ENCODE measurements at places on chromosomes 2 and 18.
A peak's percentile ranks its signal among the peaks of the same experiment; 100 is the strongest.

GRCh38 chr2:18900691-18901141 lies 311.3 kb upstream of the NT5C1B start:
- no peak for DNase-seq

GRCh38 chr2:85073033-85073432 lies 60.2 kb upstream of the TCF7L1 start:
- DNase-seq, result no peak

DNA sequence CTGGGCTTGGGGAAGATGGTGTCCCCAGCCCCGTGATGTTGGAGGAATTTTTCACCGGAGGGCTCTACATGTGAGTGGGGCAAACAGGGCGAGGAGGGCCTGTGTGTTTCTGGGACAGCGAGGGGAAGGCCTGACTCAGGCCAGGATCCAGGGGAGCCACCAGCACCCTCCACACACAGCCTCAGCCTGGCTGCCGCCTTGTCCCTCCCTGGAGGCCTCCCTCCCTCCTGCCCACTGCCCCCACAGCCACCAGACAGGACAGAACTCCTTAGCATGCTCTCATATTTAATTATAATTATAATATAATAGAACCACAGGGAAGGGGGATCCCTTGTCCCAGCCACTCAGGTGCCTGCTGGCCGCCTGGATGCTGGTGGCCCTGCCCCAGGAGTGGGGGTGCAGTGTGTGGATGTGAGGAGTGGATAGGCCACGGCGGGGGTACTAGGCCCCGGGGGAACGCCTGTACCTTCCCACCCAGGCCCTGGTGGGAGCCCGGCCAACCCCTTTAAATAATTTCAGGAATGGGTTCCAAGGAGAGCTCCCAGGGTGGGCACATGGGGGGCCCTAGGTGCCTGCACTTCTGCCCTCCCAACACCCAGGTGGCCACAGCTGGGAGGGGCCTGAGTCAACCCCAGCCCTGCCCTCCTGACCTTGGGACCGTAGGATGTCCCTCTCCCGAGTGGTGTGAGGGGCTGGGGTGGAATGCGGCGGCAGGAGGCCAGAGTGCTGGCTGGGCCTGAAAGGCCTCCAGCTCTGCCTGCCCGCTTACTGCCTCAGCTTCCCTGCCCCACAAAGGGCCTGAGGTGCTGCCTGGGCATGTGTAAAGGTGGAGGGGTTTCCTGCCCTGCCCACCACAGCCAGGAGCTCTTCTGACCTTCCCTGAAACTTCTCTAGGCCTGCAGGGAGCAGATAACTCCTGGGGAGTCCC lies 8.8 kb downstream of the PDCD1 start:
- no peak for DNase-seq

- no peak for DNase-seq
These were observed 287.4 kb upstream of the HDAC4 start for GRCh38 chr2:239688122-239688681.

- DNase-seq, result no peak
These were observed 76.5 kb upstream of the STK17B start for GRCh38 chr2:196247976-196248280.

DNA sequence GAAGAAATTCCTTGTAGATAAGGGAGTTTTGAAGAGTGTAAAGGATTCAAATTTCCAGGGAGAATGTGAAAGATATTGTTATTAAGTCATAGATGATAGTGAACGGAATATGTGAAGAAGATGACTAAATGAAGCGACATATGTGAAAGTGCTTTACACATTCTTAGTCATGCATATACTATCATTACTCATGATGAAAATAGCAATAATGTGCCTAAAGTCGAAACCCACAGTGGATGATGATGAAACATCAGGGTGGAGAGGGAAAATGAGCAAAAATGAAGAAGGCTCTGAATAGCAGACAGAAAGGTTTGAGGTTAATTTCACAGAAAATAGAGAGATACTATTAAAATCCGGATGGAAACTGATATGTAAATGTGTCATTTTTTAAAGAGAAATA lies 1237.1 kb downstream of the LRP1B start:
- no peak for DNase-seq

DNA sequence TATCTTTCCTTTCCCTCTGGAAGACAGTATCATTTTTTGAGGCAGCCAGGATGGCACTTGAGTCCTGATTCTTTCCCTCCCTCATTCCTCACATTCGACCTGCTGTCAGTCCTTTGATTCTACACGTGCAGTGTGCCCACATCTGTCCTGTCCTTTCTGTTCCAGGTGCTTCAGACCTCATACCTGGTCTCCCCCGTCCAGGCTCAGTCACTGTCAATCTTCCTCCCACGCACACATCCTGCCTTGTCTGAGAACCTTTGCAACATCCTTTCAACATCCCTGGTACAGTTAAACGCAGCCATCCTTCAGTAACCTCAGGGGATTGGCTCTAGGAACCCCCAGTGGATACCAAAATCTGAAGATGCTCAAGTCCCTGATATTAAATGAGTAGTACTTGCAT lies 10.1 kb downstream of the BCL2 start:
- peak; percentile 37 for DNase-seq

DNA sequence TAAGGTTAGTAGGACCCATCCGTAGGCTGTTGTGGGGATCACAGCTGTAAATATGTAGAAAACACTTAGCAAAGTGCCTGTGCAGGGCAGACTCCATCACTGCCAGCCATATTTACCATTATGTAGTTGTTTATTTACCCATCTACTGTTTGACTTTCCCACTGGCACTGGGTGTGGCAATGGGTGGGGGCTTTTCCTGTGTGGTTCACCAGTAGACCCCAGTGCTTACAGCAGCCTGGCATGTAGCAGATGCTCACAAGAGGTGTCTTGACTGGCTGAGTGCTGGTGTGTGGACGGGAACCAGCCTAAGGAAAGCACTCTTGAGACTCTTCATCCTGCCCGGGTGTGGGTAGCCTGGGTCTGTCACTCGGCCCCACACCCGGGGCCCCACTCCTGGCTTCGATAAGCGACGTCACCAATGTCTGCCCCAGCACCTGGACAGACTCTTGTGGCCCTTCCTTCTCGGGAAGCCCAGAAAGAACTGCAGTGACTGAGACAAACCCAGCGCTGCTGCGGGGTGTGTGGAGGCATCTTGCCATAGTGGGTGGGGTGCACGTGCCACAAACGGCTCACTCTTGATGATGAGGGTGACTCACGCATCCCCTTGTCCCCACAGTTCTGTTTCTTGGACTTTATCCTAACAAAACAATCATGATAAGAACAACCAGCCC lies 78.3 kb downstream of the HDAC4 start:
- peak; percentile 43 for DNase-seq

GRCh38 chr2:99403524-99403923 lies 66.3 kb downstream of the EIF5B start:
- no peak for DNase-seq

DNA sequence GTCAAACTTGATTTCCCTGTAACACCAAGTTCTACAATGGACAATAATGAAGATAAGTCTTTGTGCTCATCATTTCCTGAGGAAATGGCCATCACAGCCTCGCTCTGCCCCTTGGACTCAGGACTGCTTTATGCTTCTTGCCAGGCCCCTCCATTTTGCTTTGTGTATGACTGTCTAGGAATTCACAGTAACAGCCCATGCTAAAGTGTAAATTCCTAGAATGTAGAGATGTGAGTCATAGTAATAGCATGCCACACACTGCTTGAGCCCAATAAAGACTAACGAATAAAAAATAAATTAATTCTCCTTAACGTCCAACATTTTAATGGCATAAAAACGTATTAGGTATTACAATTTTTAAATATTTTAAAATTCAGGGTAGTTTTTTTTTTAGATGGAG lies 226.5 kb downstream of the PID1 start:
- DNase-seq, result no peak

- no peak for DNase-seq
These were observed 101.9 kb downstream of the AQP4 start for GRCh38 chr18:26763446-26764110.
